NCI-H187 treated with DMSO at 0.1 percent for 48 hours (cell line): ENCODE measurements at places on chromosomes 11 and 22.

- DNase-seq, result peak; percentile 41
Measured at GRCh38 chr11:90243534-90243933, 20.7 kb upstream of the CHORDC1 start.

DNA sequence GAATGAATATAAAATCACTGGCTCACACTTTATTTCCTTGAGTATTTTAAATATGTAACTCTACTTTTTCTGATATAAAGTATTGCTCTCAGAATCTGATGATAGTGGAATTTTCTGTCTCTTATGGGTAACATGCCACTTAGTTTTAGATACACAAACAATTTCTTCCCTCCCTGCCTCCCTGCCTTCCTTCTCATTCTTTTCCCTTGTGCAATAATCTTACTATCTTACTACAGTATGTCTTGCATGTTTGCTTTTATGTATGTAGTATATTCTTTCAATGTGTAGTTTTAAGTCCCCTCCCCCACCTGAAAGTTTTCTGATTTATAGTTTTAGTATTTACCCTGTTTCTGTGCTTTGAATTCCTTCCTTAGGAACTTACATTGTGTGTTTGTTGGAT lies 48.4 kb downstream of the INSC start:
- DNase-seq, result no peak

DNA sequence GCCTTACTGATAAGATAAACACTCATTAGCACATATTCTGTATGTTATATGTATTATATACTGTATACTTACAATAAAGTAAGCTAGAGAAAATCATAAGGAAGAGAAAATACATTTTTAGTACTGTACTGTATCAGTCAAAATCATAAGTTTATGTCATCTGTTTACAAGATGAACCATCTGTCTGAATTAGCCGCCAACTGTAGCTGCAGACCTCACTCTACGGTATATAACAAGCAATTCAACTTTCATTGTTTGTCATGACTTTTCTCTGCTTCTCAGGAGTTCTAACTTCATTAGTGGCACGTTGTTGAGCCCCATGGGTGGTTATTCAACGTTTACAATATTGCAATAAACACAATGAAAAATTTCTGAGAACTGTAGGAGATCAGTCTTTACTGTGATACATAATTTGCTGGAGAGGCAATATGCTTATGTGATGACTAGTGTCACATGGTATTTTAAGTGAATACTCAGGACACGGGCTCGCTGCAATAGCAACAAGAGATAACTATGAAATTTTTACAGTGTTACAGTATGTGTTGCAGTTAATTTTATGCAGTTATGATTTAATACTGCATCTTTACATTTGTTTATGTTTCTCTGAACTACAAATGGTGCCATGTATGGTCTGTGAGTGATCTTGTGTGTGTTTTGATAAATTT lies 132.2 kb upstream of the CTSC start:
- DNase-seq, result no peak

DNA sequence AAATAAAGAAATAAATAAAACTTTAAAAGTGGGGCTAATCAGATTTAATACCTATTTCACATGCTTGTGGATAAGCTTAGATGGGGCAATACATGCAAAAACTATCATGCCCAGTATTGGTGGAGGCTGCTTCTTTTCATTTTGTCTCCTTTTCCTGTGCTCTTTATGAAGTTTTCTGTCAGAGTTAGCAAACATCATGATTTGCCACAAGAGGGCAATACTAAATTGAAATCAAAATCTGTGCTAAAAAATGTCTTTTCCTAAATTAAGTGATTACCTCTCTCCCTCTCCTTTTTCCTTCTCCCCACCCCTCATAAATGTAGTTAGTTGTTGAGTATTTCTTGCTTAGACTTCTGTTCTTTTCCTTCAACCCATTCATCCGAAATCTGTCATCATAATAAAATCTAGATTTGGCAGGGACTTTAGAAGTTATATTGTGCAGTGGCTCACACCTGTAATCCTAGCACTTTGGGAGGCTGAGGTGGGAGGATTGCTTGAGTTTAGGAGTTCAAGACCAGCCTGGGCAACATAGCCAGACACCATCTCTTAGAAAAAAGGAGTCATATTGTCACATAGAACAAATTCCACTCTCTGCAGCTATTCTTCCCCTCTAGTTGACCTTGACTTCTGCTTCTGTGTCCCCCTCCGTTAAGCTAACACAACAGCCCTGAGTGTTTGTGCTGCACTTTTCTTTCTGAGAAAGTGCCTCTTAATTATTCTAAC lies 4.7 kb upstream of the ARHGAP42 start:
- no peak for DNase-seq

DNA sequence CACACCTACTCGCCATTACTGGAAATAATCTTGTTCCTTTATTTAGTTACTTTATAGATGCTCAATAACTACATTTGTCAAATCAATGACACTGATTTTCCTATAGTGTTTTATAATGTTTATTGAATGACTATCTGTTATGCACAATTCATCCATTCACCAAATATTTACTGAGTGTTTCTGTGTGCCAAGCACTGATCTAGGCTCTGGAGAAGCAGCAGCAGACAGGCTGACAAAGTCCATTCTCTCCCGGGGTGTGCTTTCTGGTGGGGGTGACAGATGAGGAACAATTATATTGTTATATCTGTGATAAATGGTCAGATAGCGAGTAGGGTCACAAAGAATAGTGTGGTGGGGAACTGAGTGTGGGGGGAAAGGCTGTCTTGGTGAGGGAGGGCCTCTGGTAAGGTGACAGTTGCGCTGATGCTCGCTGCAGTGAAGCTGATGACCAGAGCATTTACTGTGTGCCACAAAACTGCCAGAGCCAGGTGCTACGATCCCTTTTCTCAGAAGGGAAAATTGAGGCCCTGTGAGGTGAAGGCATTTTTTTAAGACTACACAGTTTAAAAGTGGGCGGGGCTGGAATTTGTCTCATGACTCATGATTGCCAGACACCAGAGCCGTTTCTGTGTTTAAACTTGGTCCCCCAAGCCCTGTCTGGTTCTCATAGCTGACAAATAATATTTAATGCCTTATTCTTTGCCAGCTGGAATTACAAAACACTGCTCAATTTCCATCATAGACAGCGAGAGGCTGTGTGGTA lies 10.2 kb downstream of the PACS1 start:
- DNase-seq, result no peak

DNA sequence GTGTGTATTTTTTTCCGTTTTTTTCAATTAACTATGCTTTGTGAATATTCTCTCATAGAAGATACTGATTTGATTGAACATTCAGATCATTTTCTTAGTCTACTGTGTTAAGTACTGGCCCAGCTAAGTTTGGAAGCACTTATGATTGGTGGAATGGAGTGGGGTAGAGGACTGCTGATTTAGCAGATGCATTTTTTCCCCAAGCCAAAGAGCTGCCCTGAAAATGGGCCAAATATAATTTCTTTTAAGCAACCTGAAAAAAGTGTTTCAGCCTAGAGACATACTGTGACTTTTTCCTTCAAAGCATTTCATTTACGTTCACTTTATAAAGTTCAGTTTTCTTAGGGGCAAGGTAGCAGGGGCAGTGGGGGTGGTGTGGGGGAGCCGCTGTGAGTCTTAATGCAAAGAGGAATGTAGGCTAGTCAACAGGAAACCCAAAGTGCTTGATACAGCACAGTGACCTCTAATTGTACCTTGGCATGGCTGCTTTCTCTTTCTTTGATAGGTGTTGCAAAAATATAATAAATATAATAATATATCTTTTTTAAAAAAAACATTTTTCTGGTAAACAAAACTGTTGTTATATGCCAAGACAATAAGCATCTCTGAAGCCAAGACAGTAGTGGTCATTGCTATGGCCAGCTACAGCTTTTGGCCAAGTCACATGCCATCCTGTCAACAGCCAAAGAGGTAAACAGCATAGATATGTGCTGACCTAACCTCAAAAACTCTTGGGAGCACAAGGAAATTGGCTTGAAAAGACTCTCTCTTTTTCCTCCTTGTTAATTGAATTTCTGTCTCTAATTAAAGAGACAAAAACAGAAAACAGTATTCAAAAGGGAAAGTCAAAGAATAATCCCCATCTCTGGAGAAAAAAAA lies 58.8 kb downstream of the LIF start:
- no peak for DNase-seq

DNA sequence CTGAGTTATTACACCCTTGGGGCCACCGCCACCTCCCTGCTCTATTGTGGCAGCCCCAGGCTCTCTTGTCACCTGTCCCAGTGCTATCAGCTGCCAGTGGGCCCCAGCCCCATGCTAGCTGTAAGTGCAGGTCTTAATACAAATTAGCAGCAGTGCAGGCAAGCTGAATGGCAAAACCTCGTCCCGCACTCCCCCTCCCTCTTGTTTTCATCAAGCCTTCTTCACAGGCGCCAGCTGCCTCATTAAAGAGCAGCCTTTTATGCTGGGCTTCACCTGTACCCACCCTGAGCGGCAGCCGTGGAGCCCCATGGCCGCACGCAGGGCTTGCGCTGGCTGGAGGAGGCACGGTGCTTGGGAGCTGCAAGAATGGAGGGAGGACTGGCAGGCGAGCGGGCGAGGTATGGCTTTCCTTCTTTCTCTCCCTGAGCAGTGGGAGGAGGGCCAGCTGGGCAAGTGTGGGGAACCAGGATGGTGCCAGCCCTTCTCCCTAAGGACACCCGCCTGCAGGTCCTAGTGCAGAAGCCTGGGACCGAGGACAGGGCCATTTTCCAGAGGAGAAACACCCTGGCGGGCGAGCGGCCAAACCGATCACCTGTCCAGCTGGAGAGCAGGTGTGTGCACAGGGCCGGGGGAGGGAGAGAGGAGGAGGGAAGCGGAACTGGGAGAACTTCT lies 70.7 kb downstream of the FLI1 start:
- peak; percentile 38 for DNase-seq
